ENCODE measurements at places on chromosomes 13 and 19.
A peak's percentile ranks its signal among the peaks of the same experiment; 100 is the strongest.

DNA sequence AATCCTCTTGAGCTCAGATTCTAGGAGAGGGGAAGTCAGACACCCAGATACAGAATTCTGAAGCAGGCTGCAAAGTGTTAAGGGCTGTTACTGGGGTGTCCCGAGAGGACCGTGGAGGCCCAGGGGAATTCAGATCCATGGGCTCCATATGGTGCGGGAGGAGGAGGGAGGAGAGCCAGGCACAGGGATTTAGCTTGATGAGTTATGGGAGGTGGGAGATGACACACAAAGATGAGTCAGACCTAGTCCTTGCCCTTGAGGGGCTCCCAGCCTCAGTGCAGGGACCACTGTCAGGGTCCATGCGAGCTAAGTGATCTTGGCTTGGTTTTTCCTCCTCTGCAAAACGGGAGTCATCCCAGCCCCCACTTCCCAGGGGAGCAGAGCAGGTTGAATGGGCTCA, 14.4 kb upstream of the GIPR start:
- no peaks in the 10 kb centered on the region for H3K4me1 ChIP-seq
- no peak overlapping the region for H3K4me3 ChIP-seq
- H3K36me3 ChIP-seq: no peaks in the 10 kb centered on the region
- no peak overlapping the region for H3K27ac ChIP-seq
- DNase-seq: no peak
- H3K27me3 ChIP-seq: no peaks in the 10 kb centered on the region

DNA sequence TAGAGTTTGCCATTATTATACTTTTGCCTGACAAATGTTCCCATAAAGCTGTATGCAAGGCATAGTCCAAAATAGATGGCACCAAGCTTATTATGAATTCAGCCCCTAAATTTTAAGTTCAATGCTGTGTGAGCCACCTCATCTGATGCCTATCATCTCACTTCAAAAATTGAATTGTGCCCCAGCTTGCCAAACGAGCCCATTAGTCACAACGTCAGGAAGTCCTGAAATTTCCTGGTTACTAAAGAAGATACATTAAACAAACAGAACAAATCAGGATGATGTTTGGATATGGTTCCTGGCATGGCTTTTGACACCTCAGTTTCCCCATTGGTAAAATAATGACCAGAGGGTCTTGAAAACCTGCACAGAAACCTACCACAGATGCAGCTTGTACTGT, 147.5 kb upstream of the SOX21 start:
- H3K27ac ChIP-seq: no peak overlapping the region
- no peak overlapping the region for H3K4me3 ChIP-seq
- H3K4me1 ChIP-seq: no peaks in the 10 kb centered on the region
- H3K27me3 ChIP-seq: no peaks in the 10 kb centered on the region

DNA sequence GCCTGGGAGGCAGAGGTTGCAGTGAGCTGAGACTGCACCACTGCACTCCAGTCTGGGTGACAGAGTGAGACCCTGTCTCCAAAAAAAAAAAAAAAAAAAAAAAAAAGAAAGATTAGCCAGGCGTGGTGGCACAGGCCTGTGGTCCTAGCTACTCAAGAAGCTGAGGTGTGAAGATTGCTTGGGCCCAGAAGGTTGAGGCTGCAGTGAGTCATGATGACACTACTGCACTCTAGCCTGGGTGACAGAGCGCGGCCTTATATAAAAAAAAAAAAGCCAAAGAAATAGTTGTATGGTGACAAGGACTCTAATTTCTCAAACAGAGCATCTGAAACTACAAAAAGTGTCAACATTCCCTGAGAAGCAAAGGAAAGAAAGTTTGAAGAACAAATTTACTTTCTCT, 3.4 kb downstream of the PBX4 start:
- no peaks in the 10 kb centered on the region for H3K27me3 ChIP-seq
- no peaks in the 10 kb centered on the region for H3K36me3 ChIP-seq
- H3K27ac ChIP-seq: no peak overlapping the region

GRCh38 chr13:97011446-97012131, 17.3 kb upstream of the OXGR1 start:
- H3K36me3 ChIP-seq: no peaks in the 10 kb centered on the region
- no peak overlapping the region for H3K4me3 ChIP-seq
- H3K27ac ChIP-seq: no peak overlapping the region
- DNase-seq: no peak
- H3K27me3 ChIP-seq: no peaks in the 10 kb centered on the region
- H3K4me1 ChIP-seq: no peaks in the 10 kb centered on the region

DNA sequence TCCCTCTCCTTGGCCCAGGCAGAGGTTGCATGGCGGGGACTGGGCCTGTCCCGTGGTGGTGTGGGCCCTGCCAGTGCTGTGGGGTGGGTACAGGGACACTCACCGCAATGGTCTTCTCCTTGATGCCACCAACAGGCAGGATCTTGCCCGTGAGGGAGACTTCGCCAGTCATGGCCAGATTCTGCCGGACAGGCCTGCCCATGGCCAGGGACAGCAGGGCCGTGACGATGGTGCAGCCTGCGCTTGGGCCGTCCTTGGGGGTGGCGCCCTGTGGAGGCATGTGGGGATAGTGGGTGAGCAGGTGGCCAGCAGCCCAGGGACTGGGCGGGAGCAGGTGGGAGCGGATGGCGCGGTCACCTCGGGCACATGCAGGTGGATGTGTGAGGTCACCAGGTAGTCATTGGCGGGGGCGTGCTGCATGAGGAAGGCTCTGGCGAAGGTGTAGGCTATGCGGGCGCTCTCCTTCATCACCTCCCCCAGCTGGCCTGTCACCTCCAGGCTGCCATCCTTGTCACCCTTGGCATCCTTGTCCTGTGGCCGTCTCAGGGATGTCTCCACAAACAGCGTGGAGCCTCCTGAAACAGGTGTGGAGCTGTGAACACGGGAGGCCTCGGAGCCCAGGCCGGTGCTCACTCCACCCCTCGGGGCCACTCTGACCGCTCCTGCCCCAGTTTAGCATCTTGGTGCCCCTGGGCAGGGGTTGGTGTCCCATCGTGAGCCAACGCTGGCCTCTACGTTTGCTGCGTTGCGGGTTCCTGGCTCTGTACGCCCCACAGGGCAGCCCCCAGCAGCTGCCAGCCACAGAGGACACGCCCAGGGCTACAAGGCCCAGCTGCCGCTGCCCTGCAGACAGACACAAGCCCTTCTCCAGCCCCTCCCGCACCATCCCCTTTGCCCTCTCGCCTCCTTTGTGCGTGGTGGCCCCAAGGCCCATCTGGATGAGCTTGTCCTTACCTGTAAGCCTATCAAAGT, 3.4 kb downstream of the RPL36 start:
- H3K27ac ChIP-seq: no peak overlapping the region
- DNase-seq: no peak
- no peak overlapping the region for H3K4me3 ChIP-seq
- peaks cover 11% of the 10 kb centered on the region for H3K4me1 ChIP-seq
- peaks cover 13% of the 10 kb centered on the region for H3K36me3 ChIP-seq

- no peaks in the 10 kb centered on the region for H3K36me3 ChIP-seq
- H3K27me3 ChIP-seq: no peaks in the 10 kb centered on the region
- no peak for DNase-seq
- H3K27ac ChIP-seq: no peak overlapping the region
These were observed 13.8 kb upstream of the SLC1A5 start for GRCh38 chr19:46802152-46802551.

DNA sequence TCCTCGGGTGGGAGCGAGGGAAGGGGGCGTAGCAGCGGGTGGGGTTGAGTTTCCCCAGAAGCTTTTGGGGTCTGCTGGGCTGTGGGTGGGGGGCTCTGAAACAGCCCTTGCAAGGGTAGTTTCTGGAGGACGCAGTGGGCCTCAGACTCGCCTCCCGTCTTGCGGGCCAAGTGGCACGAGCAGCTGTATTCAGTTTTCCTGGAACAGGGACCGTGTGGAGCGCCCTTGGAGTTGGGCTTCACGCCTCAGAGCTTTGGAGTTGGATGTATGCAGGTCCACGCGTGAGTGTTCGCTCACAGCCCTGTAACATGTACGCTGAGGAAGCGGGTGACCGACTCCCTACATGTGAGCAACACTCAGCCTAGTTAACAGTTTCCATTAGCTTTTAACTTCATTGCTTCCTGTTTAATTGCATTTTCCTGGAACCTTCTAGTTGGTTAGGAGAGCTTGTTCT, 603 bp downstream of the TM9SF2 start:
- H3K27me3 ChIP-seq: no peaks in the 10 kb centered on the region
- H3K27ac ChIP-seq: peak overlapping the region; percentile 91
- peak overlapping the region; percentile 80 for H3K4me3 ChIP-seq
- H3K4me1 ChIP-seq: peaks cover 11% of the 10 kb centered on the region
- no peaks in the 10 kb centered on the region for H3K36me3 ChIP-seq

DNA sequence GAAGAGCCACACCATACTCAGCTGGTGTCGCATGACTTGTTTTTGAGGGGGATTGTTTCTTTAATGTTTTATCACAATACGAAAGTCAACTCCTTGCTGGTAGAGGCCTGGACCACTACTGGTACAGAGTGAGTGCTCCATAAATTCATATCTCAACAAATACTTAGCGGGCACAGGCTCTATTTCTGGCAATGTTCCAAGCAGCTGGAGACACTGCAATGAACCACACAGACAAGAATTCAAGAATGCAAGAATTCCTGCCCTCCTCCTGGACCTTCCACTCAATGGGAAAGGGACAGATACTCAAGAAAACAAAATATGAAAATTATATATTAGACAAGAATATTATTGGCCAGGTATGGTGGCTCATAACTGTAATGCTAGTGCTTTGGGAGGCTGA, 5.1 kb upstream of the FXYD5 start:
- H3K27ac ChIP-seq: no peak overlapping the region
- H3K4me1 ChIP-seq: no peaks in the 10 kb centered on the region
- H3K4me3 ChIP-seq: no peak overlapping the region
- H3K27me3 ChIP-seq: peaks cover 8% of the 10 kb centered on the region

DNA sequence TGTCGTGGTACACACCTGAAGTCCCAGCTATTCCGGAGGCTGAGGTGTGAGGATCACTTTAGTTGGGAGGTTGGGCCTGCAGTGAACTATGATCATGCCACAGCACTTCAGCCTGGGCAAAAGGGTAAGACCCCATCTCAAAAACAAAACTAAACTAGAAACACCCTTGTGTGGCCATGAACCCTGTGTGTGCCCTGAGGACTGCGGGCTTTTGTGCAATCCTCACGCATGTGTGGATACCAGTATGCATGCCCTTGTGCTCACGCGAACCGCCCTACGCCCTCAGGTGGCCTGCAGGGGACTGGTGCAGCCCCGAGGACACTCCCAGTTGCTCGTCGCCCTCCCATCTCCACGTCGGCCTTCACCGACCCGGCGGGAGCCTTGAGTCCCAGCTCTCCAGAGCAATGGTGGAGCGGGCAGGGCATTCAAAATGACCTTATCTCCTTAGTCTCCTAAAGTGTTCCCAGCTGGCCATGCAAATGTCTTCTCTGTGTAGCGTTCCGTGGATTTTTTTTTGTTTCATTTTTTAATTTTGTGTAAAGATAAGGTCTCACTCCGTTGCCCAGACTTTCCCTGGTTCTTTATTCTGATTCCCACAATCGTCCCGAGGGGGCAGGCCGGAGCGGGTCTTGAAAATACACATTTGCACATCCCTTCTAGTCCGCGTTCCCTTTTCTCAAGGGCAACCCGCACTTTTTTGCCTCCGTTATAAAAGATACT, 868 bp upstream of the EGLN2 start:
- H3K36me3 ChIP-seq: no peaks in the 10 kb centered on the region
- H3K27ac ChIP-seq: peak overlapping the region; percentile 93
- no peaks in the 10 kb centered on the region for H3K27me3 ChIP-seq
- DNase-seq: peak; percentile 76
- H3K4me3 ChIP-seq: peak overlapping the region; percentile 41

- H3K4me1 ChIP-seq: no peaks in the 10 kb centered on the region
- DNase-seq: no peak
- no peaks in the 10 kb centered on the region for H3K36me3 ChIP-seq
- H3K27ac ChIP-seq: no peak overlapping the region
These were observed 34.9 kb upstream of the FLT1 start for GRCh38 chr13:28529836-28530235.

DNA sequence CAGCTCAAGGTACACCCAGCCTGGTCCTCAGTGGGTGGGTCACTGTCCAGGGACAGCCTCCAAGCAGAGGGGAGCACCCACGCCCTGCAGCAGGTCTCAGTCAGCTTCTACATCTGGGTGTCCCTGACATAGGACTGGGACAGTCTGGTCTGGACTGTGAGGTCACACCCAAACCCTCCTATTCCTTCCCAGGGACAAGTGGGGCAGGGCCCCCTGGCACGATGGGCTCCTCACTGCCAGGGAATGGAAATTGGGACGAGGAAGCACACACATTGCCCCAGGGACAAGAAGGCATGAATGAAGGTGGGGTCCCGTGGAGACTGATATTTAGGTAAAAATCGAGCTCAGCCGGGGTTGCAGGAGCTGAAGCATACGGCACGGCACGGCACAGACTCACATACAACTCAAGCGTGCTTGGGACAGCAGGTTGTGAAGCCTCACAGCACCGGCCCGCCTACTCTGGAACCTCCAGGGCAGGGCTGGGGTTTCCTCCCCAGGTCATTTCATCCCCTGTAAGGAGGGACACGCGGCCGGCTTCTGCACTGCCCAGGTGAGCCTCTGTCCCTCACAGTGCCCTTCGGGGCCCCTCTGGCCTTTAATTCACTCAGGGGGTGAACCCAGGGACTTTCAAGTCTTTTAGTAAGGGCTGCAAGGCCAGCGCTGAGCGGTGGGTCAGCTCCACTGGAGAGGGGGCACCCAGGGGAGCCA, 3.5 kb downstream of the PNMA8B start:
- no peak overlapping the region for H3K4me3 ChIP-seq
- H3K4me1 ChIP-seq: peaks cover 4% of the 10 kb centered on the region
- H3K27ac ChIP-seq: no peak overlapping the region
- H3K36me3 ChIP-seq: no peaks in the 10 kb centered on the region
- peaks cover 25% of the 10 kb centered on the region for H3K27me3 ChIP-seq

- H3K27ac ChIP-seq: no peak overlapping the region
- H3K27me3 ChIP-seq: no peaks in the 10 kb centered on the region
- H3K4me1 ChIP-seq: no peaks in the 10 kb centered on the region
- no peak for DNase-seq
- H3K36me3 ChIP-seq: no peaks in the 10 kb centered on the region
- no peak overlapping the region for H3K4me3 ChIP-seq
These were observed 69.8 kb downstream of the OLFM4 start for GRCh38 chr13:53098455-53098854.

GRCh38 chr19:41621226-41621625, 5.6 kb downstream of the CEACAM4 start:
- DNase-seq: no peak
- H3K4me1 ChIP-seq: no peaks in the 10 kb centered on the region

- H3K27me3 ChIP-seq: no peaks in the 10 kb centered on the region
- no peaks in the 10 kb centered on the region for H3K36me3 ChIP-seq
- no peak overlapping the region for H3K27ac ChIP-seq
- H3K4me3 ChIP-seq: no peak overlapping the region
- DNase-seq: no peak
- H3K4me1 ChIP-seq: peaks cover 5% of the 10 kb centered on the region
These were observed 37.3 kb downstream of the KLF2 start for GRCh38 chr19:16361926-16362325.

- DNase-seq: no peak
- H3K4me1 ChIP-seq: no peaks in the 10 kb centered on the region
- no peak overlapping the region for H3K4me3 ChIP-seq
- H3K27ac ChIP-seq: no peak overlapping the region
These were observed 30.3 kb upstream of the FRY start for GRCh38 chr13:32001154-32001768.

- DNase-seq: no peak
- H3K4me1 ChIP-seq: no peaks in the 10 kb centered on the region
- H3K27ac ChIP-seq: no peak overlapping the region
- H3K36me3 ChIP-seq: no peaks in the 10 kb centered on the region
- no peak overlapping the region for H3K4me3 ChIP-seq
These were observed 22.0 kb upstream of the UPF3A start for GRCh38 chr13:114259374-114259773.

All from colonic mucosa (tissue), 4 donors.